Fibroblast of the aortic adventitia (primary cell): ENCODE measurements at places on chromosomes 5 and 9. TPM values are rescaled to one million over a fixed set of nuclear protein-coding genes. Genes with fewer than 3 reads are reported as not detected.
A peak's percentile ranks its signal among the peaks of the same experiment; 100 is the strongest.

DNA sequence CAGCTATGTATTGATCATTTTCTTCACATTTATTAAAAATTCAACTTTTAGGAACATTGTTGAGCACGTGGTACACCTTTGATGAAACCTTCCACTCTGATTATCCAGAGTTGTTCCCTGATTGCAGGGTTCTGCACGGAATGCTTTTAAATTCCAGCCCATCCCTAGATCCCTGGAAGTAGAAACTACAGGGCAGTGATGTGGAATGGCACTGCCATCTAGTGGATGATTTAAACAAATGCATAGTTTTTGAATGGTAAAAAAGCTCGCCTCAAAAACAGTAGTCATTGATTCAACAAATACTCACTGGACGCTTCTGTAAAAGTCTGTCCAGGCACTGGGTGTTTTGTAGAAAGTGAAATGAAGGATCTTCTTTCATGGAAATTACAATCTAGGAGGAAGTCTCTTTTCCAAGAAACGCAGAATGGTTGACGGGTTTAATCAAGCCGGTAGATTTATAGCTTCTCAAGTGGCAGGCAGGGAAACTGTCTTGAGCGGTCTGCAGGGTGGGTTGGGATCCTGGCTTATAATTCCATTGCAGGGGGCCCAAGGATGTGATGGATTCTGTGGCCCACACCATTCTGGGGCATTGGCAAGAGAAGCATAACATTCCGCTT is 118.4 kb downstream of the ARHGAP26 start:
- peak; percentile 82 for DNase-seq

DNA sequence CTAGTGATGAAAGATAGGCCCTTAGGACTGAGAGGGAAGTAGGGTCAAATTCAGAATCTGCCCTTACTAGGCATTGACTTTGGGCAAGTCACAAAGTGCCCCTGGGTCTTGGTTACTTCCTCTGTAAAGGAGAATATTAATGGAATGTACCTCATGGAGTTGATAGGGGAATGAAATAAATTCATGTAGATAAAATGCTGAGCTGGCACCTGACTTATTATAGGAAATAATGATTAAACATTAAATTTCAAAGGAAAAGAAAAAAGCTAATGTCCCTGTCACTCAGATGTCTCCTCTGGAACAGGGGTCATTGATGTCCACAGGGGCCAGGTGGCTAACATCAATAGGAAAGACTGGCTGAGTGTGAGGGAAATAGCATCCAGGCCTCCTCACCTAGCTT is 321.4 kb downstream of the TRIM32 start:
- no peak for DNase-seq

- no peak for DNase-seq
Observed at GRCh38 chr5:53311681-53312080, 168.7 kb upstream of the FST start.

DNA sequence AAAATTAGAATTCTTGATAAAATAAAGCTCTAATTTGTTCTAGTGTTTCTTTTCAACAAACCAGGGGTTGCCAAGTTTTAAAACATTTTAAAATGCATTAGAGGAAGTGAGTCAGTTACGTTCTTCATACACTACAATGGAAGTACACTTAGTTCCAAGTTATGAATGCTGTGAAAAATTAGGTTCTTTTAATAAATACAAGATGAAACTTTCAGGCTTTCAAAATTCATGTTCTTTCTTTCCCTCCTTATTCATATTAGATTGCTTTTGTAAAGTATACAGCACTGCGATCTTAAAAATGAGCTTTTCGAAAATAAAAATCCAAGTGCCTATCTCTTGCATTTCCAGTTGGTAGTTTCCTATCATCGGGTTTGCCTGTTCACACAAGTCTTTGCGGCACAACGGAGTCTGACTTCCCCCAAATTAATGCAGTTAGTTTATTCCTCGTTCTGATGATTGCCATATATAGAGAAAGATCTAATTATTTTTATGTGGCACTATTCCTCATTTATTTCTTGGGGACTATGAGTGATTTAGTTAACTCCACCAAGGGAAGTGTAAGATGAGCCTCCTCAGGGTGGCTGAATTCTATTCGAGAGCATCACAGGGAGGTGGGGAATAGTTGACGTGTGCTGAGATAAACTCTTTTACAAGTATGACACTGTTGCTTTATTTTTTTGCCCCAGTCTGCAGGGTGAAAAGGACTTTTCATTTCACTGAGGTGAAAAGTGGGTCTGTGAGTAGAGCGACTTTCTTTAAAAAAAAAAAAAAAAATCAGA is 238.2 kb downstream of the CD180 start:
- peak; percentile 74 for DNase-seq

Gene CMBL
- total RNA-seq = 12.3 and 13.6 TPM in 2 replicates

Gene NAIP
- total RNA-seq = 4.3 and 6.8 TPM in 2 replicates

- no peak for DNase-seq
Observed at GRCh38 chr9:79259858-79260257, 311.9 kb upstream of the TLE4 start.
